ENCODE measurements at places on chromosomes 12 and 14.

GRCh38 chr14:87698481-87698880 is 294.5 kb downstream of the GALC start:
- no peak for DNase-seq

DNA sequence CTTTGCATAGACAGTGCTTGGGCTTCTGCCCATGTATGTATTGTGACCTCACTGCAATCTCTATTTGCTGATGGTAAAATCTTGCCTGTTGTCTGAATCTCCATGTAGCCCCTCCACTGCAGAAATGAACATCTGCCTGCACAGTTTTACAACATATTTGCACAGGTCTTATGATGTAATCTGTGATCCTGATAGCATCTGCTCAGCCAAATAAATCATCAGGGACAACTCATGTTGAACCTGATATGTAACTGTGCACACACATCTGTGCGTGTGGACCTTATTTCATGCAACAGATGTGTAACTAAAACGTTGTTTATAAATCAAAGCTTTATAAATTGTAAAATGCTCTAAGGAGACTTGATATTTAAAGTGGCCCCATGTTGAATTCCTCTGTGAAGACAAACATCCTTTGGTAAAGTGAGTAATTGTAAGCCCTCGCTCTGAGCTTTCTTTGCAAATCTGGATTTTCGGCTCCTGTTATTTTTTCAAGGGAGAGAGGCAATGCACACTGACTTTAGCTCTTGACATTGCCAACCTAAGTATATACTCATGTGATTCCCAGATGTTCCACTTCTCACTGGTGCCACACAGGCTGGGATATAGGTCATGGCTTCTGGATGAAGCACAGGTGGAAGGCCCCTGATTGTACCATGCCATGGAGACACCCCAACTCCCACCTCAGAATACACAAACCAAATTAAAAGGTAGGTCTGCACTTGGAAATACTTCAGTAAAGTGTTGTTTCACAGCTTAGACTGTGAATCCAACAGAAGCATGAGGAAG is 371.3 kb downstream of the GRIN2B start:
- no peak for DNase-seq

- DNase-seq = no peak
These were observed 4.9 kb downstream of the TMEM121 start for GRCh38 chr14:105531088-105531893.

- no peak for DNase-seq
These were observed 121.9 kb downstream of the DNAI7 start for GRCh38 chr12:25072906-25073650.

GRCh38 chr14:100708425-100709288 is 18.0 kb upstream of the DLK1 start:
- no peak for DNase-seq

GRCh38 chr12:100753837-100754236 is 40.7 kb upstream of the ANO4 start:
- no peak for DNase-seq

- DNase-seq = no peak
These were observed 33.5 kb upstream of the C14orf180 start for GRCh38 chr14:104545942-104546501.

- DNase-seq = no peak
These were observed 192.8 kb upstream of the RGS6 start for GRCh38 chr14:71739273-71739990.

- DNase-seq = no peak
These were observed 16.2 kb upstream of the PCNX1 start for GRCh38 chr14:70890826-70891659.

- no peak for DNase-seq
These were observed 13.2 kb downstream of the BAZ2A start for GRCh38 chr12:56616925-56617324.

- no peak for DNase-seq
These were observed 6.7 kb downstream of the ARHGAP5 start for GRCh38 chr14:32083789-32084188.

DNA sequence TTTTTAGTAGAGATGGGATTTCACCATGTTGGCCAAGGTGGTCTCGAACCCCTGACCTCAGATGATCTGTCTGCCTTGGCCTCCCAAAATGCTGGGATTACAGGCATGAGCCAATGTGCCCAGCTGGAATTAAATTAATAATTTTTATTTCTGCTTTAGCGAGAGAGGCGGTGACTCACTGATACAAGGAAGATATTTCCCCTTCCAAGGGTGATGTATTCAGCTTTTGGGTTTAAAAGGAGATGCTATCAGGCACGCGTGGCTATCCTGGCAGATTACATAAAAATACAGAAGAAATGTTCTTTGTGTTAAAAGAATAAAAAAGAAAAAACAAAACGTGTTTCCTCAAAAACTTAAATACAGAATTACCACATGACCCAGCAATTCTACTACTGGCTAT is 12.4 kb upstream of the P2RX7 start:
- DNase-seq = no peak

All from GM04504 (cell line).